ENCODE measurements at places on chromosomes 11 and 22. TPM values are rescaled to one million over a fixed set of nuclear protein-coding genes. Genes with fewer than 3 reads are reported as not detected.

DNA sequence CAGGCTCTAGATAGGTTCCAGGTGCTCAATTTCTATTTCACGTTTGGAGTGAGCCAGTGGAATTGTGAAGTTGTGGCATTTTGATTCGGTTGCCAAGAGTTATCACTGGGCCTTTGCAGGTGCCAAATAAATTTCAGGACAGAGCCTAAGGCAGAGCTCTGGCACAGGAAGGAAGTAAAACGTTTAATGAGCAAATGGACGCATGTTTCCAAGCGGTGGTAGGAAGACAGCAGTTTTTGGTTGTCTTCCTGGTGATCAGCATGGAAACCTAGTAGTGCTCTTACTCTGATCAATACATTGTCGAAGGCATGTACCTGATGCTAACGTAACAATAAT, 452 bp downstream of the BIRC3 start:
- DNase-seq = no peak

GRCh38 chr22:45867118-45867905, 109.7 kb downstream of the WNT7B start:
- DNase-seq = peak; percentile 79

DNA sequence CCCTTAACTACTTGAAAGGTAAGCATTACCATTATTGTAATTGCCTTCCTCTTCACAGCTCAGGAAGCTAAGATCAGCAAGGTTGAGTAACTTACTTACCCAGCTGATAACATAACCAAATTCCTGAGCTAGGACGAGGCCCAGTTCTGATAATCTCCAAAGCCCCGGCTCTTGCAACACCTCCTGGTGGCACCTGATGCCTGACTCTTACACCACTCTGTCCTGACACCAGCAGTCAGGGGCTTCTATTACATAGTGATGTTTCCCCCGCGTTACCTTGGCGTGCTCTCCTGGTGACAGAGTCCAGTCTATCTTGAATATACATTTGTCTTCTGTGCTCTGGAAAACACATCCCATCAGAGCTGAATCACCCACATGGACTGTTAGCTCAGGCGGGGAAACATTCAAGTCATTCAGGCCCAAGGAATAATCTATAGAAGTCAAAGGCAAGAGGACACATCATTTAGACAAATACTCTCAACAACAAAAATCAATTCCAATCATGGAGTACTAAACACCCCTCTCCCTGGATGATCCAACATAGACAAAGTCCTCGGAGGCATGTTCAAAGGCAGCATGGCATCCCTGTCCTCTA, 12.6 kb downstream of the JAML start:
- peak; percentile 64 for DNase-seq

GRCh38 chr11:2458321-2458720, 13.5 kb downstream of the KCNQ1 start:
- DNase-seq = no peak

GRCh38 chr11:6269994-6270393, 10.4 kb downstream of the CCKBR start:
- DNase-seq = no peak

DNA sequence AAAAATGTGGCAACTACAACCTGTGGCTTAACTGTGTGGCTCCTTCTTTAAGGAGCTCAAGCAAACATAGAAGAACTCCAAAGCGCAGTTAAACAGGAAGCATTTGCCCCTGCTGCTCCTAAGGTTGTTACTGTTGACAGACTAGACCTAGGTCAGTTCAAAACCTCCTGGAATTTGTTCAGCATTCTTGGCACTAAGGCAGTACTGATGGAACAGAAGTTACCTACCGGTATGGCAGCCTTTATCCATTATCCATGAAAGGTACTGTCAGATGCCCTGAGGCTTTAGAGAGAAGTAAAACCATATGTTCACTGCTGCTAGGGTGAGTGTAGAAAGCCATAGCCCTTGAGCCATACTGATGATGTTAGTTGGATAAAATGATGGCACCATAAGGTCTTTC, 916.5 kb upstream of the FAT3 start:
- no peak for DNase-seq

DNA sequence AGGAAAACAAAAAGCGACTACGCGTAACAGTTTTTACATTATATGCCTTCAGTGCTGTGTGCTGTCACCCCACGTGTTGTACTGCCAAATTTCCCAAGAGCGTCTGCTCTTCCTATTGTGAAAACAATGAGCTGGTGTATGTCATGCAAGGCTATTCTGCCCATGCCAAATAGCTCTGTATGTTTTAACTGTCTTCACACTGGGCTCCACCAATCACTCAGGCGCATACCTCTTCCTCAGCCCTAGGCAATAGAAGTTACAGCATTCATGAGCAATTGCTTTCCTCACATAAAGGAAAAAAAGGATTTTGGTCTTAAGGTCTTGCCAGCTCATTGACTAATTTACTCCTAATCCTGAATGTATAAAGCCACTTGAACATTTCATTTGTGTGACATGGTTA, 606.8 kb downstream of the NTM start:
- no peak for DNase-seq

- DNase-seq = no peak
Measured at GRCh38 chr11:18540207-18541009, 13.7 kb upstream of the TSG101 start.

DNA sequence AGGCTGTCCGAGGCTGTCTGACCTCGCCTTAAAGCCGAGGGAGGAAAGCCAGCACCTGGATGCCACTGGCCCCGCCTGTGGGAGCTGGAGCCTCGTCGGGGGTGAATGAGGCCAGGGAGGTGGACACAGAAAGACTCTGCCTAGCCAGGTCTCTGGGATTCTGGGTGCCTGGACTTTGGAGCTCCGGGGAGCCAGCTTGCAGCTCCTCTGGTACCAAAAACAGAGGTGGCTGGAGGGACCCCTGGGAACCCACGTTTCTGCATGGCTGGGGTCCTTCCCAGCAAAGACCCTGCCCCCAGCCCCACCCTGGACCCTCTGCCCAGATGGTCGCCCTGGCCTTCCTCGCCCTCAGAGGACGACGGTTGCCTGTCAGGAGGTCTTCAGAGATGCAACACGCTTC, 239.7 kb downstream of the BRD1 start:
- DNase-seq = no peak

DNA sequence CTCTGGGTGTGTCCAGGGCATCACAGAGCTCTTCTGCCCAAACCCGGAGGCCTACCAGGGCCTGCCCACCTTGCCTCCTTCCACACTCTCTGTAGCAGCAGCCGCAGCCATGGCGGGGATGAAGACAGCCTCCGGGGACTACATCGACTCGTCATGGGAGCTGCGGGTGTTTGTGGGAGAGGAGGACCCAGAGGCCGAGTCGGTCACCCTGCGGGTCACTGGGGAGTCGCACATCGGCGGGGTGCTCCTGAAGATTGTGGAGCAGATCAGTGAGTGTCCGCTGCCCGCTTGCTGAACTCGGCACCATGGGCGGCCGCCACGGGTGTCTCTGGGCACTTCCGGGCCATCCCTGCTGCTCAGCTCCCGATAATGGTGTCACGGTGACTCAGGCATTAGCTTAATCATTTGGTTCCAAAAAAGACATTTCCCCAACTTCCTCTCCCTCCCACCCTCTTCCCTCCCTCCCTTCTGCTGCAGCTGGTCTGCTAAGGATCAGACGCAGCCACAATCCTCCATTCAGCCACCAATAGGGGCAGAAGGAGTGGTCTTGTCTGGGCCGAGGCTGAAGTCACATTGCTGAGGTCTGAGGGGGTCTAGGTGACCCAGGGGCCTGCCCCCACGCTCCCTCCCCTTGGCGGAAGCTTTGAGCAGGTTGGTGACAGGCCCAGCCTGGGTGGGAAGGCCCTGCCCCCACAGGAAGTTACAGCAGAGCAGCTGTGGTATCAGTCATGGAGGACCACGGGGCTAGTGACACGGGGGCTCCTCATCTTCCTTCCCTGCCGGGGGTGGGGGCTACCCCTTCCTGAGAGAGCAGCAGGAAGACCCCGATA, 950 bp downstream of the FERMT3 start:
- peak; percentile 55 for DNase-seq

DNA sequence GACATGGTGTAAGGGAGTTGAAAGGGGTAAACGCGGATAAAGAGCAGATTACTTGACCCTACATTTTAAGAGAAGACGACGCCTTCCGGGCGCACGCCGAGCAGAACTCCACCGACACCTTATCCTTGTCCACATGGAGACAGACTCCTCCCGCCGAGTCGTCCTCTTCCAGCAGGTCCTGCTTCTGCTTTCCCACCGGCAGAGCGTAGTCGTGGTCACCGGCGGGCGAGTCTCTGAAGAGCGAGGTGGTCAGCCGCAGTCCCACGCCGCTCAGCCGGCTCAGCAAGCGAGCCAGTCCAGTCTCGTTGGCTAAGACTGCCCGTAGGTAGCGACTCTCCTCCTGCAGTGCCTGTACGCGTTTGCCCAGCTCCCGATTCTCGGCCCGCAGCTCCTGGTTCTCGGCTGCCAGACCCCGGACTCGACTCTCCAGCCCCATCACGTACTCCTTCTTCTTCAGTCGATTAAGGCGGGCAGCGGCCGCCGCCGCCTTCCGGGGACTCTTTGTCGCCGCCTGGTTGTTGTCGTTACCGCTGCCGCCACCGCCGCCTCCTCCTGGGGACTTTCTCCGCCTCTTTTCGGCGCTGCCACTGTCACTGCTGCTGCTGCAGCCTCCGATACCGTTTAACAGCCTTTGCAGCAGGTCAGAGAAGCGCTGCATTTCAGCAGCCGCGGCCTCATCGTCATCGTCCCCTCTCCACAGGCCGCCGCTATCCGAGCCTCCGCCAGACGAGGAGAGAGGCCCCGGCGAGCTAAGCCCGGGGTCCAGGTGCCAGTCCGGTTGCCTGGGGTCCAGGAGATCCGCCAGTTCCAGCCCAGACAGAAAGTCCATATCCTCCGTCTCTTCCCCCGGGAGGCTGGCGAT, 945 bp downstream of the CREBZF start:
- DNase-seq = peak; percentile 88

DNA sequence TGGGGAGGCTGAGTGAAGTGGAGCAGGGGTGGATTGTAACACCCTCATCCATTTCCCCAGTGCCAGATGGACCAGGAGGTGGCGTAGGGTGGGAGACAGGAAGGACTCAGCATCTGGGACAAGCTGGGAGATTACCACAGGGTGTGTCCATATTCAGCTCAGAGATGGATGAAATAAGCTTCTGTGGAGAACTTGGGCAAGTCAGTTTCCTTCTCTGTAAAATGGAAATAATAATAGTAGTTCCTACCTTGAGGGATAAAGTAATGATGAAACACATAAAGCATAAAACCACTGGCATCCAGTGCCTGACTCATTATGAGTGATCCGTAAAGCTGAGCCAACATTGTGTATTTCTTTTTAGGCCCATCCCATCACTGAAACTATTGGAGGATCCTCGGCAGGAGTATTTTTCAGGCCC, 607 bp upstream of the ROBO4 start:
- DNase-seq = no peak

DNA sequence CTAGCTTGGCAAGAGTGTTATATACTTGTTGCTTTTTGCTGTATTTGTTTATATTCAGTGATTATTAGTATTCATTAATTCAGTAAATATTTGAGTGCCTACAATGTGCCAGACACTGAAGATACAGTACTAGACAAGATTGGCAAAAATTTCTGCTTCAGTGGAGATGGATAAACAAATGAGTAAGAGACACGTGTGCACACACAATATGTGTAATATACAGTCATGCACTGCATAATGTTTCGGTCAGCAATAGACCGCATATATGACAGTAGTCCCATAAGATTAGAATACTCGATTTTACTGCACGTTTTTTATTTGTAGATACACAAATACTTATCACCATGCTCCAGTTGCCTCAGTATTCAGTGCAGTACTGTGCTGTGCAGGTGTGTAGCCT, 104.9 kb upstream of the GAL start:
- DNase-seq = no peak

- no peak for DNase-seq
Measured at GRCh38 chr22:21000207-21000986, 1.5 kb downstream of the THAP7 start.

DNA sequence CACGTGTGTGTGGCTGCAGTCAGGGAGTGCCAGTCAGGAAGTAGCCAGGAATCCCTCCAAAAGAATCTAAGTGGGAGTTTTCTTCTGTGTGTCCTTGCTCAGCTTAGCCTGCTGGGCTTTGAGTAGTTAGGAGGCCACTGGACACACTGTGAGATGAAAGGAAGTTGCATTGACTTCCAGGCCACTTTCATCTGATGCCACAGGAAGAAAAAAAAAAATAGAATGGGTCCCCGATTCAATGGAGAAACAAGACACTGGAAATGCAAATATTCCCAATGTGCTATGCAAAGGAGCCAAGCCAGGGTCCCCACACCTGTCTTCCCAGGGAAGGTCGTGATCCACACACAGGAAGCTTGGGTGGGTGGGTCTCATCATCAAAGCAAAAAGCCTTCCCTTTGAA, 95.6 kb upstream of the E2F8 start:
- DNase-seq = no peak

DNA sequence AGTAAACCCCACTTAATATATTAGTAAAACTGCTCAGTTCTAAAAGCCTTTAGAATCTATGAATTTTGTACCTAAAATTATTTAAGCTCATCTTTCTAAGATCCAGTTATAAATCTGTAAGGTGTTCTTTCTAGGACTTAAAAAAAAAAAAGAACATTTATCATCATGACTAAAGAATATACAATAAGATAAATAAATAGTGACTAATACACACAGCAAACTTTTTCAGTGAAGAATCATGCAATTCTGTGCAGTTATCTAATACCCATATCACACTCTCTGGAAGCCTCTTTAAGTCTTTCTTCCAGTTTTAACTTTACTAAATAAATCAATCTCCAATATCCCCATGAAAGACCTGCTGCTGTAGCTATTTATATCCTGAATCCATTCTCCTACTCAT, 59.8 kb downstream of the CEP57 start:
- DNase-seq = no peak

GRCh38 chr11:9758637-9759518, 95.0 kb downstream of the SWAP70 start:
- peak; percentile 69 for DNase-seq

- peak; percentile 76 for DNase-seq
Measured at GRCh38 chr22:35552196-35552842, 11.7 kb downstream of the RASD2 start.

GRCh38 chr11:77479746-77480352, 6.0 kb upstream of the PAK1 start:
- no peak for DNase-seq

- no peak for DNase-seq
Measured at GRCh38 chr11:30206249-30206996, 24.4 kb upstream of the FSHB start.

- no peak for DNase-seq
Measured at GRCh38 chr11:66885469-66885868, 28.6 kb downstream of the LRFN4 start.

DNA sequence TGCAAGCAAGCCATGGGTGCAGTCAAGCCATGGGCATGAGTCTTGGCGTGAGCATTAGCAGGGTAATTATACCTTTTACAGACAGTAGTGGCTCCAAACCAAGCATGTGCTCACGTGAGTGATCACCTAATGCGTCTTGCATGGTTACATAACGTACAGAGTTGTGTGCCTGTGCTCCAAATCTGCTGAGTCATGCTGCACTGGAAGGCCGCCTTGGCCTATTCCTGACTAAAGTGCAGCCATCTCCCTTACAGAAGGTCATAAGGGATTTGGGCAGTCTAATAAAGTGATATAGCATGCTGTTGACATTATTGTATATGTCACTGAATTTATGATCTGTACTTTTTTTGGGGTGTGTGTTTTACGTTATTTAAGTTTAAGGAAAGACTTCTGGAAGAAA, 102.4 kb downstream of the ARHGAP42 start:
- DNase-seq = no peak

ISX gene
- polyA plus RNA-seq = not detected

SORL1 gene
- polyA plus RNA-seq = 1.8 TPM

CDCA5 gene
- 4.6 TPM for polyA plus RNA-seq

TMEM45B gene
- 16.5 TPM for polyA plus RNA-seq

CUL5 gene
- polyA plus RNA-seq = 5.0 TPM

BAIAP2L2 gene
- 4.0 TPM for polyA plus RNA-seq

POU2AF2 gene
- 3.9 TPM for polyA plus RNA-seq

PACSIN3 gene
- polyA plus RNA-seq = 59.0 TPM
